ENCODE measurements at places on chromosomes 11 and 22. TPM values are rescaled to one million over a fixed set of nuclear protein-coding genes. Genes with fewer than 3 reads are reported as not detected.

The CENPM gene
- 3.4 TPM for polyA plus RNA-seq

The SYT8 gene
- not detected for polyA plus RNA-seq

The ARL2 gene
- polyA plus RNA-seq, result 42.7 TPM

The TSG101 gene
- 56.9 TPM for polyA plus RNA-seq

The PGA5 gene
- not detected for polyA plus RNA-seq

The KDM4D gene
- polyA plus RNA-seq, result 1.1 TPM

The ARL14EP gene
- 94.4 TPM for polyA plus RNA-seq

The EHF gene
- not detected for polyA plus RNA-seq

The MACROD1 gene
- not detected for polyA plus RNA-seq

The FAM111B gene
- not detected for polyA plus RNA-seq

The VWCE gene
- polyA plus RNA-seq, result not detected

The SAAL1 gene
- polyA plus RNA-seq, result 14.2 TPM

The SPINDOC gene
- not detected for polyA plus RNA-seq

The GPR83 gene
- not detected for polyA plus RNA-seq

The LRP4 gene
- polyA plus RNA-seq, result 2.6 TPM

The SLC22A25 gene
- polyA plus RNA-seq, result not detected

The ADORA2A gene
- not detected for polyA plus RNA-seq

The MRPL17 gene
- 43.2 TPM for polyA plus RNA-seq

The SLC5A12 gene
- not detected for polyA plus RNA-seq

The ZNF70 gene
- polyA plus RNA-seq, result 0.15 TPM

The TUBA8 gene
- polyA plus RNA-seq, result 71.9 TPM

The MS4A5 gene
- not detected for polyA plus RNA-seq
